Ovary (tissue), 10 donors: ENCODE measurements at places on chromosomes 2 and 18.
A peak's percentile ranks its signal among the peaks of the same experiment; 100 is the strongest.

DNA sequence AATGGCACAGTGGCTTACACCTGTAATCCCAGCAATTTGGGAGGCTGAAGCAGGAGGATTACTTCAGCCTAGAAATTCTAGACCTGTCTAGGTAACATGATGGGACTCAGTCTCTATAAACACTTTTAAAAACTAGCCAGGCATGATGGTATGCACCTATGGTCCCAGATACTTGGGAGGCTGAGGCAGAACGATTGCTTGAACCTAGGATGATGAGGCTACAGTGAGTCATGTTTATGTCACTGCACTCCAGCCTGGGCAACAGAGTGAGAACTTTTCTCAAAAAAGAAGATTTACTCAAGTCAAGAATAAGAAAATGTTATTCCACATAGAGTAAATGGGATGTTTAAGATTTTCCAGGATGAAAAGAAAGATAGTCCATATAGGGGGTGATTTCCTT, 158.6 kb downstream of the HNMT start:
- DNase-seq: no peak

- peak; percentile 65 for DNase-seq
Measured at GRCh38 chr18:7598167-7599047, 31.3 kb downstream of the PTPRM start.

DNA sequence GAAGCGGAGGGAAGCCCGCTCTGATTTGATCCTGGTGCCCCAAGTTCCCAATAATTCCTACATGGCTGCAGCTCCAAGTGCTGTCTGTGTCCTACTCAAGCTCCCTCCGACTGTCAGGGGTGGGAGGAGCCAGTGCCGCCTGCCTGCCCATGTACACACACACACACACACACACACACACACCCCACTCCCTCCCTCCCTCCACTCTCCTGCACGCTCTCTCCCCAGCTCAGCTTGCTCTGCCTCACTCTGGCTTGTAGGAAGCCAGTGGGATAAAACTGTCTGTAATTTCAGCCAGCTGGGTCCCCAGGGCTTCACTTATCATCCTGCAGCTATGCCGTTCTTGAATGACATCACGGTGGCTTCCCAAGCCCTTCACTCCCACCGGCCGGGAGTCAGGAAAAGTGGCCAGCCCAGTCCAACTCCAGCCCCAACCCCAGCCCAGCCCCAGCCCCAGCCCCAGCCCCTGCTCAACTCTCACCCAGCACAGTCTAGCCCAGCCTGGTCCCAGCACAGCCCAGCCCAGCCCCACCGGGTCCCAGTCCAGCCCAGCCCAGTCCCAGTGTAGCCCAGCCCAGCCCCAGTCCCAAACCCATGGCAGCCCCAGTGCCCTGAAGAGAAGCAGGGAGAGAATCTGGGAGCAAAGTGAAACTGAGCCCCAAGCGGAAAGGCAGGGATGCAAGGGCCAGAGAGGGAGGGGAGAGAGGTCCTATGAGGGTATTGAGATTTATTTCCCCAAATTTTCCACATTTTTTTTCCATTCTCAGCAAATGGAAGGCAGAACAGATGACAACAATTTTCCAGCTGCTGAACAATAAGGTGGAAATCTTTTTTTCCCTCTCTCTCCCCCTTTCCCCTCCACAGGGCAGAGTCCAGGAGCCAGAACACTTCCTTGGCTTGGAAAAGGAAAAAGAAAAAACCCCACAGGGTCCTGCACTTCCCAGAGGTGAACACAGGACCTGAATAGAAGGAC, 144.0 kb downstream of the TNS1 start:
- DNase-seq: peak; percentile 84

DNA sequence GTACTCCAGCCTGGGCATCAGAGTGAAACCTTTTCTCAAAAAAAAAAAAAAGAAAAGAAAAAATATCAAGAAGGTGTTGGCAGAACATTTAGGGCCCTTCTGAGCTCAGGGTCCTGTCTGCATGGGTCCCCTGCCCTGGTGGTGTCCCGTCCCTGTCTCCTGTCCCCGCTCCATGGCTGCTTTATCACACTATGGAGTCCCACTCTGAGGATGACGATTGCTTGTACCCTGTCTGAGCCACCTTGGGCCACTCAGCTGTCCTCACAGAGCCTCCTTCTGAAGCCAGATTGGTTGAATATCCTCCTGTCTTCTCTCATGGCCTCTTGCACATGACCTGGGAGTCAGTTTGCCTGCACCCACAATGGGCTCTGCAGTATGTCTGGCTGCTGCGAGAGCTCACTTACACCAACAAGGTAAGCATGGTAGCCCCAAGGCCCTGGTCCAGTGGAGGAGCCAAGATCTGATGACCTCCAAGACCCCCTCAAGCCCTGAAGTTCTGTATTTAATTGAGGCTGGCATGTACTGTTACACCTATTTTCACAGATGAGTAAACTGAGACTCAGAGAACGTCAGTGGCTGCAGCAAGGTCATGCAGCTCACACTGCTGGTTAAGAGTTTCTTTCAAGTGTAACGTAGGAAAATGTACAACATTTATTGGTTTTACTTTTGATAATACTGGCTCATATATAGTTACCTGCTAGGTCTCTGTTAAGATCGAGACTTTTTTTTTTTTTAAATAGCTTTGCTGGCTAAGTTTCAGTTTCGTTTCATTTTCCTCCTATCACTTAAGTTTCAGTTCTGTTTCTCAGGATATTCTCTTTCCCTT, 16.9 kb upstream of the ZCCHC2 start:
- DNase-seq: no peak

- no peak for DNase-seq
Measured at GRCh38 chr2:66869076-66869475, 434.2 kb downstream of the MEIS1 start.

DNA sequence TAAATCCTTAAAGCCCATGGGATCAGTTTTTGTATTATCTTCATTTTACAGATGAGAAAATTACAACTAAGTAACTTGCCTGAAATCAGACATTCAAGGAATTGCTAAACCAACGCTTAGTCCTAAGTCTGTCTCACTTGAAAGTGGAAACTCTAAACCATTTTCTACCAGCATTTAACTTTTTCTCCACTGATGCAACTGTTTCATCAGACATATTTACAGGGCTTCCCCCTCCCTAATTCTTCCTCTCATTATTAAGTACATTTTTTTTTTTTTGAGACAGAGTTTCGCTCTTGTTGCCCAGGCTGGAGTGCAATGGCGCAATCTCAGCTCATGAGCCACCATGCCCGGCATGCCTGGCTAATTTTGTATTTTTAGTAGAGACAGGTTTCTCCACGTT, 88.6 kb downstream of the ACVR1C start:
- no peak for DNase-seq

GRCh38 chr2:181241797-181242196, 215.4 kb upstream of the ITGA4 start:
- DNase-seq: no peak

DNA sequence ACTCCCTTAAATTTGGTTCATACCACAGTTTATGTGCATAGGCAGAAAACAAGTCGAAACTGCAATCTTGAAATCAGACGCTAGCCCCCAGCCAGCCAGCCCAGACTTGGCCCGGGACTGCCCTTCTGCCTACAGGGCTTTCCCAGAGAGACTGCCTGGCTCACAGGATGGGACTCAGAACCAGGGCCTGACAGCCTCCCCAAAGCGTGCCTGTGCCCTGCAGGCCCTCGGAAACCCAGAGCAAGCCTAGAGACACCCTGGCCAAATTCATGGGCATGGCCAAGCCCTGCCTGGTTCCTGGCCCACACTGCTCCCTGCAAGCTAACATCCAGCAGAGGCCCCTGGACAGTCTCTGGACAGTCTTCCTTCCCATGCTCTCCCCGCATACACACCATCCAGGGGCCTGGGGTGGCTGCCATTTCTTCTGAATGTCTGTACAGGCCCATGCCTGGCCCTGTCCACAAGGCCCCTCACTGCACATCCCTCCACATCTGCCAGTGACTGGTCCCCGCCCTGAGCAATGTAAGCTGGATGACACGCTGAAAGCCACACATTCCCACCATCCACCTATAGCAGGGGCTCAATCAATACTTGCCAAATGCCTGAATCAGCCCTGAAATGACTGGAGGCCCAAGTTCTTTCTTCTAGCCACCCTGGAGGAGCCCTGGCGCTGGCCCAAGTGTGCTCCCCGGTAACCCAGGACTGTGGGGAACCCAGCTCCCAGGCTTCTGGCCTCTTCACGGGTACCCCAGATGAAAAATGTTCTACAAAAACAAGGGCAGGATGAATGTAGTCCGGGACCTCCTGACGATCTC, 73.1 kb downstream of the HDAC4 start:
- DNase-seq: peak; percentile 80

DNA sequence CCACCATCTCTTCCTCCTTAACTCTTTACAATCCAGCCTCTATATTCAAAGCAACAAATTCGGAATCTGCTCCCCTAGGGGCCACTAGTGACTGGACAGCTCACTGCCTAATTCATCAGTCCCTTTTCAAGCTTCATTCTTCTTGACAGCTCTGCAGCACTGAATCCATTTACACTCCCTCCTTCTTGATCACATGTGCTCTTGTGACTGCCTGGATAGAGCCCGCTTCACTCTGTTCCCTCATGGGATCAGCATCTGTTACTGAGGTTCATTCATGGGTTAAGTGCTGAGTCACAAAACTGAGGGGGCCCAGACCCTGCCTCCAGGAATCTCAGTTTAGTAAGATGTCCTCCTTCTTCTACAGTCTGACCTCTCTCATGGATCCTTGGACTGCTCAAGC, 81.5 kb downstream of the CYRIA start:
- DNase-seq: no peak

DNA sequence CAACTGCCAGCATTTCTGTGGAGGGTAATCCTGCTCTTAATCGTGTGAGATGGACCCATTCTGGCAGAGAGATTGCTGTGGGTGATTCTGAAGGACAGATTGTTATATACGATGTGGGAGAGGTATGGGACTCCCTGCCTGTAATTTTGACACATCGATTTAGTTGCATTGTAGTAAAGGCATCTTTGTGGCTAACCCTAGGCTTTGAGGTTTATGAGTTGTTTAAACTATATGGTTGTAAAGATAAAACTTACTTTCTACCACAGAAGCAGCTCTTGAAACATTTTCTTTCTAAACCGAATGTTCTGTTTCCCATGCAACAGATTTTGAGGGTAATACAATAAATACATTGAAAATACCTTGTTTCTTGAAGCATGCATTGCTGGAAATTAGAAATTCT, 58.5 kb downstream of the DYNC1I2 start:
- no peak for DNase-seq

- DNase-seq: no peak
Measured at GRCh38 chr2:62036761-62037250, 131.3 kb downstream of the COMMD1 start.

DNA sequence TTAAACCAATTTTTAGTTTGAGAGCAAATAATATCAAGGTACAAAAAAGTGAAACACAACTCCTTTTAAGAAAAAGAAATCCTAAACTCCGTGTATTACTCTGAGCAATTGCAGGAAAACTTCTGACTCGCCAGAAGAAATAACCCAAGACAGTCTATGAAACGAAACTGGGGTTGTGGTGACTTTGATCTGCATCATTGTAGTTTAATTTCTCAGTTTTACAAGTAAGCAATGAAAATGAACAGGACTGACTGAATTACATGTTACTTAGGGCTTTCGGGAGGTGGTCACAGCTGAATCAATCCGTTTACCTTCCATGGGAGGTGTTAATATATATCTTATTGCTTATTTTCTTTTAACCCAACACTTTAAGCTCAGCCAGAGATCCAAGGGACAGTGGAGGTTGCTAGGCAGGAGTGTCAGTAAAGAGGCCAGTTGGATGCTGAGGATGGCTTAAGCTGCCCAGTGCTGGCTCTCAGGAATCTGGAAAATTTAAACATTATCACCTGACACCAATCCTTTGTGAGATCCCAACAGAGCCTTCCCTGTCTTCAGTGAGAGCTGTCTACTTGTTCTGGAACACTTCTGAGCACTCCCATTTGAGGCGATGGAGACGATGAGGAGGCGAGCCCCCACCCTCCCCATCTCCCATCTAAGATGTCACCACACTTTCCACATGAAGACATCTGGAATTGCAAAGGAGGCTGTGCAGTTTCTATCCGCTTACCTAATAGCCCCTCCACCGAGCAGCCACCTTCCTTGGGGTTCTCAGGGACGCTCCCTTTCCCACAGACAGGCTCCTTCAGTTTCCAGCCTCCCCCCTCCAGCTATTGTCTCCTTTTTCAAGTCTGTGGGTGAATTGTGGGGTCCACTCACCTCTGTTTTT, 3.6 kb upstream of the RAB31 start:
- no peak for DNase-seq

- no peak for DNase-seq
Measured at GRCh38 chr18:9750606-9751304, 42.7 kb downstream of the RAB31 start.

- no peak for DNase-seq
Measured at GRCh38 chr2:71423817-71424420, 29.4 kb upstream of the DYSF start.

DNA sequence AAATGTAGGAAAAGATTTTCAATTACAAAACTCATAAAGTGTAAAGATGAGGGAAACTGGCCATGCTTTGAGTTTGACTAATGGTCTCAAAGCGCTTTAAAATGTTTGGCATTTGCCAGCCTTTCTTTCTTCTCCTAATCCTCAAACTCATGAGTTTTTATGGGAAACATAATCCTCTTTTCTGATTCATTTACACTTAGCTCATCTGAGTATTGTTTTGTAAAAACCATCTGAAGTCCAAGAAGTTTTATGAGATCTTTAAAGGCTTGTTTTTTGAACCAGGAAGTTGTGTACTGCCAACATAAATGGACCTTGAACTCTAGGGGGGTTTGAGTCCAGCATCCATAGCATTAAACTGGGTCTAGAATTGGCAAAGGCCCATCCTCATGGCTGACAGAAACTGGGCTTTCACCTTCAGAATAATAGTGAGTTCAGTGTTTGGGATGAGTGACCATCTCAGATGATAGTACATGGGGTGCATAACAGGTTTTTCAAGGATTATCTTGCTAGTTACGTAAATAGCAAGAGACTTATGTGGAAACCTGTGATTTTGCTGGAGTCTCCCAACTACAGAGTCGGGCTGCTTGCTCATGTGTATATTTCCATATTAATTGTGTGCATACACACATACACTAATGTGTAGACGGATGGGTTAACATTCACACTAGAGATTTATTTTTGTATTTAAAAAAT, 3.8 kb upstream of the LTBP1 start:
- DNase-seq: no peak

GRCh38 chr2:200403814-200404213, 97.3 kb downstream of the SPATS2L start:
- no peak for DNase-seq

DNA sequence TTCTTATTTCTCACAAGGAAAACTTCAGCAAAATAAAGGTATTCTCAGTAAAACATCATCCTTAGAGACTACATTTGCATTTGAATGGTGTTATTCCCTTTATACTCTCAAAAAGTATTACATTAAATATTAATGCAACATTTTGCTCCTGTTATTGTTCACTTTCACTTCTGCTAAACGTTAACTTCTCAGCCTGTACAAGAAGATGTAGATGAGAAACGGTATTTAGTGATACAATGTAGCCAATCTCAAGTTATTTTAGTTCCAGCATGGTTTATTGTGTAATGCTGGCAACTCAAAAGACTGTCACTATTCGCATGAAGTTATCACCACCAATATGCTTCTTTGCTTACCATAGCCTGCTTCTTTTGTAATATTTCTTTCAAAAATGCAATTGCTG, 514.1 kb downstream of the CPS1 start:
- no peak for DNase-seq

GRCh38 chr2:171173087-171173486, 12.4 kb upstream of the TLK1 start:
- no peak for DNase-seq

- DNase-seq: no peak
Measured at GRCh38 chr18:3494245-3494526, 44.2 kb downstream of the TGIF1 start.
